Hair follicular keratinocyte (primary cell): ENCODE measurements at places on chromosomes 5 and 9. TPM values are rescaled to one million over a fixed set of nuclear protein-coding genes. Genes with fewer than 3 reads are reported as not detected.

The NDUFA8 gene
- total RNA-seq, result 49.7 and 70.2 TPM in 2 replicates

The PCDHA12 gene
- not detected in 2 replicates for total RNA-seq

The CDH6 gene
- not detected in 2 replicates for total RNA-seq

The IFNA13 gene
- total RNA-seq, result not detected in 2 replicates

The CERCAM gene
- total RNA-seq, result 29.6 and 69.9 TPM in 2 replicates

The ITK gene
- total RNA-seq, result not detected in 2 replicates

The CBY3 gene
- not detected in 2 replicates for total RNA-seq

The HTR4 gene
- total RNA-seq, result not detected in 2 replicates

The CATSPER3 gene
- not detected in 2 replicates for total RNA-seq
